ENCODE measurements at places on chromosomes 3 and 15.

GRCh38 chr15:58738046-58738707 is 11.3 kb downstream of the ADAM10 start:
- no peak for DNase-seq

DNA sequence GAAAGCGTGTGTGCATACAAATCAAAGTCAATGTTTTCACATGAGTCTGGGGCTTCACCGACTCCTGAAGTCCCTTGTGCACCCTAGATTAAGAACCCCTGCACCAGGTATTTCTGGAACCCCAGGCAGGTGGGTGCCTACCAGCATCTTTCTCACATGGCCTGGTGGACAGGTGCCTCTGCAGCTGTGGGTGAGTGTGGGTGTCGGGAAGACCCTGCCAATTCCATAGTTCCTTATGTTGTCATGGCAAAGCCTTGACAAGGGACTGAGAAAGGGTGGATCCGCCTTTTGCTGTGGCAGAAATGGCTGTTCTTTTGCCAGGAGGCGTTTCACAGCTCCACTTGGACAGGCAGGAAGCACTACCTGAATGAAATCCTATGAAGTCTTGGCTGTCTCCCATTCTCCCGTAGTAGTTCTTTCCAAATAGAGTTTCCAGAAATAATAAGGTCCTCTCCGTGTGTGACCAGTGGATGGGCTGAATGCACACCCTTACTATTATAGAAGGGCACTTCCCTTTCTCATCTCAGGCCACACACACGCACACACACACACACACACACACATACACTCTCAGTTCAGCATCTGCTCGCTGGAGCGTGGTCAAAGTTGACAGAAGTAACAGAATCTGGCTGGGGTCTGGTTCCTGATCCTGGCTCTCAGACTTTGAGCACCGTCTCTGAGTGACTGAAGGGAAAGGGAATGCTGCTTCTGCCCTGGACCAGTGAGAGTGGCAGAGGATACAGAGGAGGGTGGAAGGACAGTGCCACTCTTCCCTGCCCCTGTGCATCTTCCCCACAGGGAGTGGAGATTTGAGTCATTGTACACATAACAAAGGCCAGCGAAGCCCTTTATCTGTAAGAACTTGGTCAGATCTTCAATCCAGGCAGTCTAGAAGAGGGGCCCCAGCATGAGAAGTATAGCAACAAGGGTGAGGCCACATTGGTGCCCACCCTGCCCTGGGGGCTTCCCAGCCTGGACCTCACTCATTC is 38.7 kb downstream of the PDIA5 start:
- DNase-seq: no peak

- no peak for DNase-seq
Measured at GRCh38 chr15:55710286-55710685, 32.7 kb downstream of the PRTG start.

DNA sequence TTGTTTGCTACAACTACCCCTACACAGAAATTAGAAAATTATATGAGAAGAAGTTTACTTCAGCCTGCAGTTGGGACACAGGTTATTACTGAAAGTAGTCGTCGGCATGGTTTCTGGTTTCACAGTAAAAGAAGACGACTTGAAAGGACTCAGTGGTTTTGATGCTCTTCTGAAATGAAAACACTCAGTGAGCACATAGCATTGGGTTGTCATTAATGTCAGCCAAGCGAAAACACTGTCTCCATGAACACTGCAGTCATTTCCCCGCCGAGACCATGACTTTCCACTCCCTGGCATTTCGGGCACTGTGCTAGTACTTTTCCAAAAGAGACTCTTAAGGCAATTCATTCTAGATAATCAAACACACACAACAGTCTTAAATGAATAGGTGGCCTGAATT is 69.2 kb upstream of the ICE2 start:
- no peak for DNase-seq

GRCh38 chr3:134061401-134061800 is 31.7 kb upstream of the SLCO2A1 start:
- no peak for DNase-seq

DNA sequence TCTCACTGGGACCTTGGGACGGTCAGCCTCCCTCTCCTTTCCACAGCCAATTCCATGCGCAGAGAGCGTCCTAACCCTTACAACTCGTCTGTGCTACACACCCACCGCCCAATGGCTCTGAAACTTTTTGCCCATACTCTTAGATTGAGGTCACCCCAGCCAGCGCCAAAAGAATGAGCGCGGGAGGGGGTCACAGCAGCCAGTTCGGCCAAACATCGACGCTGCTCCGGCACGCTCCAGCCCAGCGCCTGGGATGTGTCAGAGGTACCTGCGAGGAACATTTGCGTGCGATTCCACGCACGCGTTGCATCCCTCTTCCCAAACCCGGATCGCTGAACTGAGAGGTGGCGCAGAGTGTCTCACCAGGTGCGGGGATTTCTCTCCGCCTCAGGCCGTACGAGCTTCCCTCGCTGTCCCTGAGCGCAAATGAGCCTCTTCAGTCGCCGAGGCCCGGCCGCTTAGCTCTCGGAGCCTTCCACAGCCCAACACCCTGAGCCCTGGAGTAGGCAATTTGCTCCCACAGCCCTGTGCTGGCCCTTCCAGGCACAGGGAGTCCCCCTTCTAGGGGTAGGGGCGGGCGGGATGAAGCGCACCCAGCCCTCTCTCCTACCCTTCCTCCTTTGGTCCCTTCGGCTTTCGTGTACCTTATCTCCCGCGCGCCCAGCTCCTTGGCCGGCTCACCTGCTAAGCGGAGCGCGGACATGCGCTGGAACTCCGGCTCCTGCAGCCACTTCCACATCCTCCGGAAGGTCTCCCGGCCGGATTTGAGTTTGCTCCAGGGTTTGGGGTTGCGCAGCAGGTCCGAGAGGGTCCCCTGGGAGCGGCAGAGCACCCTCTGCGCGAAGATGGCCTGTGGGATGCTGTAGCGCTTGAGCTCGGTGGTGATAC is 1.8 kb downstream of the ONECUT1 start:
- DNase-seq: no peak

- DNase-seq: no peak
Measured at GRCh38 chr3:44016818-44017217, 224.9 kb upstream of the TOPAZ1 start.

DNA sequence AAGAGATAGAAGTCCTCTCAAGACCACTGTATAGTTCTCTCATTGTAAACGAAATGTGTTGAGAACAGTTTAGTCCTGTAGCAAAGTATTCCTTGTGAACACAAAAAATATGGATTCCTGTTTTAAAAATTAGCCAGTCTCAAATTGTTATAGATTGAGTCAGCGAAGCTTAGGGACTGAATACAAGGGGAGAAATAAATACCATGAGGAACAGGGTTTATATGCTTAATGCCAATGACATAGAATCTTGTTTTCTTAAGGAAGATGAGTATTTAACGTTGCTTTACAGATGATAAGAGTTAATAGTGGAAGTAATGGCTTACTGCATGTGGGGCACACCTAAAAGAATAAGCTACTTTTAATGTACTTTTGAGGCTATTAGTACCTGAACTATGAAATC is 37.9 kb downstream of the SETD5 start:
- DNase-seq: no peak

DNA sequence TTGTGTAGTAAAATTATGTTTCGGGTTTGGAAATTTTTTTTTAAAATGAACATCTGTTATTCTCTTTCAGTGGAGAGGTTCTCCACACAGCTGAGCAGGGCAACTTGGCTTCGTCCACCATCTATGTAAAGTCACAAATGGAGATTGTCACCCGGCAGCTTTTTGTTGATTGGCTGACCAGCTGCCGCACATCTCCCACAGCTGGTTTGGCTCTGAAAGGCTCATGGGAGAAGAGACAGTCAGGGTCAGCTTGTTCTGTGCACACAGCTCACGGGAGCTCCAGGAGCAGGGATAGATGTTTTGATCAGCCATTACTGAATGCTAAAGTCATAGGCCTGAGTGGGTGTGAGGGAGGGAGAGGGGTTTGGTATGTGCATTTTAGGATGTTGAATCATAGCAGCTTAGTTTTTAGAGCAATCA is 12.9 kb upstream of the CCDC80 start:
- DNase-seq: no peak

- no peak for DNase-seq
Measured at GRCh38 chr3:38311476-38311875, 29.4 kb downstream of the SLC22A14 start.

- no peak for DNase-seq
Measured at GRCh38 chr15:19988094-19988660, 553.4 kb downstream of the GOLGA6L6 start.
